ENCODE measurements at places on chromosomes 7 and 10.

DNA sequence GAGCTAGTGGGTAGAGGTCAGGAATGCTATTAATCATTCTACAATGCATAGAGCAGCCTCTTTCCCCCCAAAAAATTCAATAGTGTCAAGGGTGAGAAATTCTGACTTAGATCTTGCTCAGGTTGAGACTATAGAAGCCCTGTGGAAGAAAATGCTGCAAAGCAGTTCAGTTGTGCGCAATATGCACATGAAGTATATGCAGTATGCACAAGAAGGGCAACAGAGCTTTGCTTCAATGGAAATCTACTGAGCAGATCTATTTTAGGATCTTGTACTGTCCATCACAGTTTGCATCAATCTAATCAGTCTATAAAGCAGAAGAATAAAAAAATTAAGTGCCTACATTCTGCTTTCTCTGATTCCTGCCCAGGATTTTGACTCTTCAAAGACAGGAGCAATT is 225.8 kb upstream of the STEAP1 start:
- H3K4me1 ChIP-seq, result peaks cover 2% of the 10 kb centered on the region
- no peak overlapping the region for H3K27ac ChIP-seq
- H3K36me3 ChIP-seq, result no peaks in the 10 kb centered on the region
- DNase-seq, result no peak

GRCh38 chr7:84336766-84337165 is 142.2 kb upstream of the SEMA3A start:
- no peak overlapping the region for H3K4me3 ChIP-seq
- no peak for DNase-seq
- no peaks in the 10 kb centered on the region for H3K27me3 ChIP-seq
- H3K36me3 ChIP-seq, result no peaks in the 10 kb centered on the region

GRCh38 chr7:94823947-94824346 is 83.4 kb upstream of the PPP1R9A start:
- DNase-seq, result no peak
- H3K4me3 ChIP-seq, result no peak overlapping the region
- H3K27ac ChIP-seq, result no peak overlapping the region
- H3K27me3 ChIP-seq, result no peaks in the 10 kb centered on the region
- peaks cover 7% of the 10 kb centered on the region for H3K4me1 ChIP-seq

DNA sequence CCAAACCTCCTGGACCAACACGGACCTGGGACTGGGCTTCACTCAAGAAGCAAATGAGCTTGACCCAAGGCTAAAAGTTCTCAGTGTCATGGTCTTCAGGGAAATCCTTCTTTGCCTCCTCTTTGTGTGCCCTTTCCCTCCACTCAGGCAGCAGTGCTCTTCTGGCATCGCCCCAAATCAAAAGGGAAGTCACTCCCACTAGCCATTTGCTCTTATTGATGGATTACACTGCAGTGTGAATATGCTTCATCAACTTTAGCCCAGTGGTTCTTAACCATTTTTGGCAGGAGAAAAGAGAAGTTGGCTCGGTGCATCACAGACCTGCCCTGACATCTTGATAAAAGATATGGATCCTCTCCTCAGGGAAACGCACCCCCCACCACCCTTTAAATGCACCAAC is 19.2 kb upstream of the IKZF1 start:
- H3K36me3 ChIP-seq, result no peaks in the 10 kb centered on the region
- no peak overlapping the region for H3K27ac ChIP-seq
- no peak overlapping the region for H3K4me3 ChIP-seq
- DNase-seq, result no peak

DNA sequence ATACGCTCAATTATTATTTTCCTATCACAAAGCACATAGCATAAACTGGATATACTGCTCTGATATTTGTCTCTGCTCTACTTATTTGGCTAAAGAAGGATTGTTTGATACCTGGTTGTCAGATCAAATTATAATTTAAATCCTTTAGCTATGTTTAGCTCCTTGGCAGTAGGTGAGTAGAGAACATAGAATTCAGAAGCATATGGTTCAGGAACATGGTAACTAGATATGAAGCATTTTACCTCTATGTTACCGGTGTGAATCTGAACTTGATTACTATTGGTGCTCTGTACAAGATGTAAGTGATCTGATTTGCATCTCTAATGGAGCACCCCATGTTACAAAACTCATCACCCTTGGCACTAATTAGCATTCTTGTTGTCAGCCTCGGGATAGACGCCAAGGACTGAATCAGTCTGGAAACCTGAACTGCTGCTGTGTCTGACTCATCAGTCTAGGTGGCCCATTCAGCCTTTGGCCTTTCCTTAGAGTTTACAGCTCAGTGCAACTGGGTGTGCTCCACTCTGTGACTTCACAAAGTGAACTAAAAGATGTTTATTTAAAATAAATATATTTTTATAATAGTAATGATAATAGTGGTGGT is 12.3 kb upstream of the MYPN start:
- no peaks in the 10 kb centered on the region for H3K36me3 ChIP-seq
- no peak for DNase-seq
- H3K27ac ChIP-seq, result no peak overlapping the region
- no peaks in the 10 kb centered on the region for H3K27me3 ChIP-seq
- H3K4me1 ChIP-seq, result no peaks in the 10 kb centered on the region

- H3K4me3 ChIP-seq, result no peak overlapping the region
- no peak for DNase-seq
- peaks cover 8% of the 10 kb centered on the region for H3K4me1 ChIP-seq
- peaks cover 35% of the 10 kb centered on the region for H3K27me3 ChIP-seq
- no peak overlapping the region for H3K27ac ChIP-seq
- H3K36me3 ChIP-seq, result peaks cover 4% of the 10 kb centered on the region
Measured at GRCh38 chr10:11131112-11131639, 113.5 kb downstream of the CELF2 start.
